Skin of body (tissue), 3 donors: ENCODE measurements at places on chromosomes 4 and X. TPM values are rescaled to one million over a fixed set of nuclear protein-coding genes. Genes with fewer than 3 reads are reported as not detected.

The LIN54 gene
- 14.0 TPM for total RNA-seq

The ADGRG2 gene
- total RNA-seq = 2.4 TPM

The SSX3 gene
- total RNA-seq = not detected

The SMIM14 gene
- total RNA-seq = 23.9 TPM

The XG gene
- 7.5 TPM for total RNA-seq

The OR13H1 gene
- not detected for total RNA-seq

The RBMXL3 gene
- not detected for total RNA-seq

The MAGEE2 gene
- total RNA-seq = not detected

The NEIL3 gene
- total RNA-seq = 5.0 TPM

The MAGT1 gene
- 82.8 TPM for total RNA-seq

The ADH1B gene
- 175 TPM for total RNA-seq

The GPR119 gene
- not detected for total RNA-seq

The CNKSR2 gene
- 8.2 TPM for total RNA-seq

The LRCH2 gene
- total RNA-seq = 4.7 TPM

The RHOXF1 gene
- total RNA-seq = not detected

The SAGE1 gene
- not detected for total RNA-seq

The RNF175 gene
- 1.9 TPM for total RNA-seq

The NDNF gene
- total RNA-seq = 21.7 TPM

The PRSS48 gene
- not detected for total RNA-seq

The NSD2 gene
- total RNA-seq = 41.8 TPM

The NSG1 gene
- 13.3 TPM for total RNA-seq

The SSX4 gene
- total RNA-seq = not detected

The BMPR1B gene
- 4.5 TPM for total RNA-seq

The FANCB gene
- total RNA-seq = 6.5 TPM

The MAGEC1 gene
- total RNA-seq = not detected

The CDX4 gene
- total RNA-seq = not detected

The AKAP17A gene
- 20.1 TPM for total RNA-seq

The PCDH11X gene
- 4.1 TPM for total RNA-seq

The POLN gene
- total RNA-seq = 4.2 TPM

The CITED1 gene
- 4.9 TPM for total RNA-seq

The CRMP1 gene
- 6.0 TPM for total RNA-seq

The TEX13C gene
- not detected for total RNA-seq

The PLXNA3 gene
- 23.6 TPM for total RNA-seq

The THAP6 gene
- 18.1 TPM for total RNA-seq

The CCDC110 gene
- 1.4 TPM for total RNA-seq

The SUV39H1 gene
- 2.2 TPM for total RNA-seq

The RIPPLY1 gene
- not detected for total RNA-seq

The SPARCL1 gene
- 118 TPM for total RNA-seq

The PRRG1 gene
- 8.2 TPM for total RNA-seq

The TRIM2 gene
- total RNA-seq = 67.3 TPM

The DMP1 gene
- total RNA-seq = not detected

The SYTL5 gene
- total RNA-seq = 0.49 TPM

The PGRMC2 gene
- 58.7 TPM for total RNA-seq

The NMU gene
- 2.8 TPM for total RNA-seq

The BEND2 gene
- total RNA-seq = not detected

The KLKB1 gene
- 0.20 TPM for total RNA-seq

The ADH4 gene
- total RNA-seq = not detected

The PDLIM5 gene
- total RNA-seq = 143 TPM

The PITX2 gene
- total RNA-seq = 10.6 TPM

The BEX3 gene
- 102 TPM for total RNA-seq

The CXCL1 gene
- 1.9 TPM for total RNA-seq

The ZDHHC15 gene
- total RNA-seq = 3.0 TPM

The DMRTC1B gene
- not detected for total RNA-seq
